ENCODE measurements at places on chromosomes 12 and 14. TPM values are rescaled to one million over a fixed set of nuclear protein-coding genes. Genes with fewer than 3 reads are reported as not detected.

The AMHR2 gene
- not detected for total RNA-seq

The HCFC2 gene
- 16.4 TPM for total RNA-seq

The TAS2R20 gene
- 3.9 TPM for total RNA-seq

The CEBPE gene
- not detected for total RNA-seq

The IFNG-AS1 gene
- total RNA-seq: not detected

The RFX4 gene
- total RNA-seq: 0.15 TPM

The OTUB2 gene
- 4.4 TPM for total RNA-seq

The TTLL5 gene
- total RNA-seq: 24.8 TPM

The HOXC5 gene
- 0.93 TPM for total RNA-seq

The ADCY4 gene
- total RNA-seq: 0.36 TPM

The KRT83 gene
- total RNA-seq: not detected

The SYCP3 gene
- total RNA-seq: 0.67 TPM

The SDS gene
- not detected for total RNA-seq

The CNOT2 gene
- 155 TPM for total RNA-seq

The DPY19L2 gene
- 10.5 TPM for total RNA-seq

The COX8C gene
- total RNA-seq: not detected

The DLK1 gene
- total RNA-seq: not detected

The SIX1 gene
- not detected for total RNA-seq

The GPATCH2L gene
- total RNA-seq: 43.4 TPM

The TAS2R31 gene
- 3.3 TPM for total RNA-seq

The GLIPR1L1 gene
- not detected for total RNA-seq

The GUCY2C gene
- not detected for total RNA-seq

The YY1 gene
- 37.6 TPM for total RNA-seq

The MED6 gene
- 45.0 TPM for total RNA-seq

The VSIG10 gene
- total RNA-seq: 24.5 TPM

The SLC17A8 gene
- not detected for total RNA-seq

The BHLHE41 gene
- total RNA-seq: 60.0 TPM

The ACSM4 gene
- total RNA-seq: not detected

The GPR137C gene
- total RNA-seq: 0.31 TPM

The TRIM9 gene
- 12.4 TPM for total RNA-seq

The TAS2R42 gene
- not detected for total RNA-seq

The A2ML1 gene
- under 0.01 TPM for total RNA-seq

The RNASE2 gene
- not detected for total RNA-seq

The RIN3 gene
- 17.4 TPM for total RNA-seq

The SPTB gene
- total RNA-seq: not detected

The CD69 gene
- not detected for total RNA-seq

The E2F7 gene
- 13.1 TPM for total RNA-seq

The RHOJ gene
- total RNA-seq: 45.8 TPM

The TBX3 gene
- total RNA-seq: 0.34 TPM

The AKAP3 gene
- 1.2 TPM for total RNA-seq

The EMP1 gene
- total RNA-seq: 140 TPM

The ENDOU gene
- total RNA-seq: not detected

The DEGS2 gene
- total RNA-seq: not detected

The TMEM106C gene
- total RNA-seq: 132 TPM

The IL31 gene
- not detected for total RNA-seq

The MANSC4 gene
- total RNA-seq: not detected

The BMP4 gene
- 1.8 TPM for total RNA-seq

The ALDH1L2 gene
- total RNA-seq: 25.1 TPM

The AVPR1A gene
- total RNA-seq: not detected

The MYF5 gene
- total RNA-seq: not detected

The TPPP2 gene
- total RNA-seq: not detected

All from melanocyte of skin (primary cell).